ENCODE measurements at places on chromosomes 12 and 14.
A peak's percentile ranks its signal among the peaks of the same experiment; 100 is the strongest.

DNA sequence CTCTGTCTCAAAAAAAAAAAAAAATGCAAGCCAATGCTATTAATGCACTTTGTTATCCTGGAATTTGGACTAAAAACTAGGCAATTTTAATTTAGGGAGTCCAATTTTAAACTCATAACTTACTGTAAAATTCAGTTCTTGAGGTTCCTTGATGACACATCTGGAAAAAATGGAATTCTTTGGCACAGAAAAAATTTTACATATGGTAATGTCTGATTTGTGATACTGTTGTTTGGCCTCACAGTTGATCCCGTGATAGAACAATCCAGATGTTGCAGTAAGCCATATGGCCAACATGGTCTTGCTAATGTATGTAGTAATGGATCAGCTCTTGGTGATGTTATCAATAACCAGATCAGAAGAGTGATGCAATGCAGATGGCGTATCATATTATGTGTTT, 1089.8 kb downstream of the FLRT2 start:
- no peak for DNase-seq

- no peak for DNase-seq
These were observed 174.5 kb downstream of the TTC7B start for GRCh38 chr14:90641615-90642243.

- no peak for DNase-seq
These were observed 32.7 kb upstream of the DLK1 start for GRCh38 chr14:100693877-100694578.

- DNase-seq = peak; percentile 6
These were observed 8.2 kb downstream of the SINHCAF start for GRCh38 chr12:31317471-31318395.

DNA sequence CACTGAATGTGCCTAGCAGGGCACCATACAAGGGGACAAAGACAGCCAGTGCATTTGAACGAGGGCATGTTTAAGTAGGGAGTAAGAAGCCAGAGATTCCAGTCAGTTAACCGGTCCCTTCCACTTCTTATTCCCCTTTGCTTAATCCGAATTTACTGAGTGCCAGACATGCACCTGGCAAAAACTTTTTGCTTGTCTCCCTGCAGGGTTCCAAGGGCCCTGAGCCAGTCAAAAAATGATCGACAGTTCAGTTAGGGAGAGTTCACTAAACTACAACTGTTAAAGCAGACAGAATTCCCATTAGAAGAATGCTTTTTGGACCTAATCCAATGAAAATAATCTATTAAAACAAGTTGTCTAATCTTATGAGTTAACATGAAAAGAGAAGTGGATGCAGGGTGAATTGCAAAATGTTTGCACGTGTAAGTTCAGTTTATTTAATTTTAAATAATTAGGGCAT, 193.8 kb downstream of the TMTC2 start:
- DNase-seq = no peak

Measured in MV-4-11 (cell line).